ENCODE measurements at places on chromosomes 1 and 21. TPM values are rescaled to one million over a fixed set of nuclear protein-coding genes. Genes with fewer than 3 reads are reported as not detected.

The FCER1A gene
- total RNA-seq = not detected

The RBM11 gene
- not detected for total RNA-seq

The MATN1 gene
- total RNA-seq = not detected

The FCER1G gene
- total RNA-seq = not detected

The ERRFI1 gene
- 63.0 TPM for total RNA-seq

The TCHHL1 gene
- total RNA-seq = not detected

The ADORA3 gene
- total RNA-seq = 0.53 TPM

The FCRL4 gene
- total RNA-seq = not detected

The LIN28A gene
- 0.05 TPM for total RNA-seq

The PPFIA4 gene
- total RNA-seq = 0.29 TPM

The SPRR2F gene
- not detected for total RNA-seq

The KIRREL1 gene
- 86.7 TPM for total RNA-seq

The AMIGO1 gene
- 0.68 TPM for total RNA-seq

The CRNN gene
- total RNA-seq = not detected

The PARS2 gene
- total RNA-seq = 4.9 TPM

The TRIM67 gene
- total RNA-seq = 0.58 TPM

The MAP3K7CL gene
- 9.9 TPM for total RNA-seq

The CHD1L gene
- total RNA-seq = 27.3 TPM

The FLG gene
- total RNA-seq = 0.19 TPM

The DCST2 gene
- total RNA-seq = 0.12 TPM

The PLEKHG5 gene
- total RNA-seq = 63.7 TPM

The IGSF3 gene
- 2.8 TPM for total RNA-seq

The FAM177B gene
- total RNA-seq = not detected

The KRTAP22-2 gene
- not detected for total RNA-seq

The CELA2B gene
- not detected for total RNA-seq

The DCDC2B gene
- not detected for total RNA-seq

The PRR9 gene
- not detected for total RNA-seq

The VWA5B1 gene
- not detected for total RNA-seq

The AQP10 gene
- not detected for total RNA-seq

The CDCA8 gene
- 12.0 TPM for total RNA-seq

The GPR153 gene
- 4.7 TPM for total RNA-seq

The KRTAP19-1 gene
- not detected for total RNA-seq

The SLC35D1 gene
- 2.8 TPM for total RNA-seq

The DDAH1 gene
- 55.1 TPM for total RNA-seq

The RNF186 gene
- not detected for total RNA-seq

The EDN2 gene
- 0.53 TPM for total RNA-seq

The CCDC190 gene
- total RNA-seq = 2.2 TPM

The ANXA9 gene
- total RNA-seq = not detected

The SRP9 gene
- 160 TPM for total RNA-seq

The KLF17 gene
- total RNA-seq = not detected

The RHD gene
- not detected for total RNA-seq

The BEND5 gene
- 0.29 TPM for total RNA-seq

The DENND2C gene
- total RNA-seq = 1.3 TPM

Data from glomerular endothelial cell (primary cell).